SK-N-SH (cell line): ENCODE measurements at places on chromosomes 6 and 20.

- DNase-seq: no peak
These were observed 6.5 kb upstream of the TUBB2B start for GRCh38 chr6:3233904-3234303.

GRCh38 chr6:111993342-111993741 lies 60.6 kb upstream of the CCN6 start:
- DNase-seq: no peak

DNA sequence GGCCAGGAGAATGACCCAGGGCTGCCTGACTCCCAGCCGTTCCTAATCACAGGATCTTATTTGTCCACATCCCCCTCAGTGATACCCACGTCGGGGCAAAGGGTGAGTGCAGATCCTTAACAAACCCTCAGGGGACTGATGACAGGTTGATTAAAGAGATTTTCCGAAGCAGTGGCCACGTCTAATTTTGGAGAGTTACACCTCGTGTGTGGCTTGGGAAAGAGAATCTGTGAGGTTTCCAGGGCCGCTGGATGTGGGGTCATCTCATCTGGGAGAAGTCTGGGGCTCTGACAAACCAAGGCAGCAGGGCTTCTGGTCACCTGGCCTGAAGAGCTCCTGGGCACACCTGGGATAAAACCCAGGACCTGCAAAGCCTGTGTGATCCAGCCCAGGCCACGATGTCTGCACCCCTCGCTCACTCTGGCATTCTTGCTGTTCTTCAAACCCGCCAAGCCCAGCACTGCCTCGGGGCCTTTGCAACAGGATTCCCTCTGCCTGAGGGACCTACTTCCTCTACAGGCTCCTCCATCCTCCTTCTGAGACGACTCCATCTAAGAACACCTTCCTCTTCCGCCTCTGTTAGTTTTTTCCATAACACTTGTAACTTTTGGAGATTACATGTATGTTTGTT lies 4.7 kb downstream of the JPH2 start:
- DNase-seq: no peak

DNA sequence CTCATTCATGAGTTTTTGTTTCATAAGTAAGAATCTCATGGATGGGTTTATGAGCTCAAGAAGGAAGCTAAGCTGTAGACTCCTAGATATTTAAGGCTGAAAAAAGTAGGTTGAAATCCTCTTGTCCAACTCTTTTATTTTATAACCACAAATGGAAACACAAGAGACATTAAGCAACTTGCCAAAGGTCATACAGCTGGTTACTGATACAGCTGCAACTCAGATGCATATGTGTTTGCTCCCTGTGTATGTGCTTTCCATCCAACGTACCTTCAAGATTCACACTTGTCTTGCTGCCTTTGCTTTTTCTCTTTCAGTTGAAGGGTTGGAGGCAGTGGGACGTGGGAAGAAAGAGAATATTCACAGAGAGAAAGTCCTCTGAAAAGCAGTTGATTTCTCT lies 153.5 kb upstream of the STMND1 start:
- no peak for DNase-seq

DNA sequence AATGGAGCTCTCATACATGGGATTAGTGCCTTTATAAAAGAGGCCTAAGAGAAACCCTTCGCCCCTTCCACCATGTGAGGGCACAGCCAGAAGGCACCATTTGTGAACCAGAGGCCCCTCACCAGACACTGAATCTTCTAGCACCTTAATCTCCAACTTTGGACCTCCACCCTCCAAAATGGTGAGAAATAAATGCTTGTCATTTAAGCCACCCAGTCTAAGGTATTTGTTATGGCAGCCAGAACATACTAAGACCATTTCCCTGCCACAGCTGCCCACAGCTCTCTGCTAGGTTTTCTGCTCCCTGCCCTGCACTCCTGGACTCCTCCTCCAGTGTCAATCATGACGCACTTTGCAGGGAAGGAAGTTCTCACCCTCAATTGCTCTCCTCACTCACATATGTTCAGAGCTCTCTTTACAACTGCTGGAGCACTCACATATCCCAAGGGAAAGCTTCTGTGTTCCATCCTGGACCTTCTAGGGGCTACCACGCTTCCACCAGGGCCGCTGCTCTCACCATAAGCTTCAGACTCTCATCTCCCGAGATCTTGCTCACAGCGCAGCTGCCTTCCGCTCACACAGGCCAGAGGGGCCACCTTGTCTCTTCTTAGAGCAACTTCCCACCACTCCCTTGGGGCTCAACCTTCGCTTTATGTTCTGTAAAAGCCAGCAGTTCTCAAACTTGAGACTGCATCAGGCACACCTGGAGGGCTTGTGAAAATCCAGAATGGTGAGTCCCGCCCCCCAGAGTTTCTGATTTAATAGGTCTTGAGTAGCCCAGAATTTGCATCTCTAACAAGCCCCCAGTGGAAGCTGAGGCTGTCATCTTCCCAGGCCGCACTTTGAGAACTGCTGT lies 1.6 kb upstream of the LY86 start:
- no peak for DNase-seq

DNA sequence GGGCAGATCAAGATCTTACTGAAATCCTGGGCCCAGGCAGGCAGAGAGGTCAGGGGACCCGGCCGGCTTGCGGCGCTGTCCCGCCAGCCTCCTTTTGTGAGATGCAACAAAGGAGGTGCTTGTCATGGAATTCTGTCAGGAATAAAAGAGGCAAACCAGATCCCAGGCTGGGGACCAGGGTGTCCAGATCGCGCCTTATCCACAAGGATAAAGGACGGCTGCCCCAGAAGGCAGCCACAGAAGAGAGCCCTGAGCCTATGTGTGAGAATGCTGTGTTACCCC lies 42.6 kb upstream of the CDH22 start:
- DNase-seq: no peak

GRCh38 chr6:83314693-83315092 lies 116.2 kb downstream of the ME1 start:
- no peak for DNase-seq

GRCh38 chr6:142334294-142334693 lies 32.5 kb downstream of the ADGRG6 start:
- no peak for DNase-seq

DNA sequence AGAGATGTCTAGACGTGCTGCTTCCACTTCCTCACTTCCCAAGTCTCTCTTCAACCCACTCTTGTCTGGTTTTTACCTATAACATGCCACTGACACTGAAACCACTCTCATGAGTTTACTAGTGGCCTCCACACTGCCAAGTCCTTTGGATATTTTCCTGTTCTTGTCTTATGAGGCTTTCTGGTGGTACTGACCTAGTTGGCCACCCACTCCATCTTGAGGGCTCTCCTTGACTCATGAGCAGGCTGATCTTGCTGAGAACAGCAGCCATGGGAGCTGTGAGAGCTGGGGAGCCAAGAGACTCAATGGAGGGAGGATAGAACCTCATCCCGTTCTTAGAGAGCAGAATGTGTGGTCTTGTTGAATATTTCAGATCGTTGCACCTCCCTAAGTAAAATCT lies 283.4 kb upstream of the PRDM1 start:
- DNase-seq: no peak

DNA sequence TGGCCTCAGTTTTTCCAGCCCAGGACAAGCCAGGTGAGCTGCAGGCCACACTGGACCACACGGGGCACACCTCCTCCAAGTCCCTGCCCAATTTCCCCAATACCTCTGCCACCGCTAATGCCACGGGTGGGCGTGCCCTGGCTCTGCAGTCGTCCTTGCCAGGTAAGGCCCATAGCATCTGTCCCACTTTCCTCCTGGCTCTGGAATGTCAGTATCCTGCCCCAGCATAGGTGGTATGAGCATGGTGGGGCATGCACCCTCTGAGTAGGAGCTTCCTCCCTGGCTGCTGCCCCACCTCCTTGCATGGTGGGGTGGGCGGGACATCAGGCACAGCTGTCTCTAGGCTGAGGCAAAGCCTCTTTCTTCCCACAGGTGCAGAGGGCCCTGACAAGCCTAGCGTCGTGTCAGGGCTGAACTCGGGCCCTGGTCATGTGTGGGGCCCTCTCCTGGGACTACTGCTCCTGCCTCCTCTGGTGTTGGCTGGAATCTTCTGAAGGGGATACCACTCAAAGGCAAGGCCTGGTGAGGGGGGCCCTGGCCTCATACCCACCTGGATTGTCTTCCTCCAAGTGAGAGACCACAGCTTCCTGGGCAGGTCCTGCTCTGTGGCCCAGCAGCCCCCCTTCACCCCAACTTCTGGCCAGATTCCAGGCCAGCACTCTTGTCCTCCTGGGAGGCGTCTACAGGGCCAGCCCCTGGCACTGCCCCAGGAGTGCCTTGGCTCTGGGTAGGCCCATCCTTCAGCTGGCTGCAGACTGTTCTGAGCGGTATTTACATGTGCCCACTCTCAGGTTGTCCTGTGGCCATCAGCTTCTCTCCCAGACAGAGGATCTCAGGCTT lies 9.1 kb downstream of the PI16 start:
- DNase-seq: no peak

GRCh38 chr20:25316506-25317190 lies 68.8 kb downstream of the PYGB start:
- DNase-seq: no peak

- DNase-seq: no peak
These were observed 8.9 kb upstream of the SOX12 start for GRCh38 chr20:316316-317068.

DNA sequence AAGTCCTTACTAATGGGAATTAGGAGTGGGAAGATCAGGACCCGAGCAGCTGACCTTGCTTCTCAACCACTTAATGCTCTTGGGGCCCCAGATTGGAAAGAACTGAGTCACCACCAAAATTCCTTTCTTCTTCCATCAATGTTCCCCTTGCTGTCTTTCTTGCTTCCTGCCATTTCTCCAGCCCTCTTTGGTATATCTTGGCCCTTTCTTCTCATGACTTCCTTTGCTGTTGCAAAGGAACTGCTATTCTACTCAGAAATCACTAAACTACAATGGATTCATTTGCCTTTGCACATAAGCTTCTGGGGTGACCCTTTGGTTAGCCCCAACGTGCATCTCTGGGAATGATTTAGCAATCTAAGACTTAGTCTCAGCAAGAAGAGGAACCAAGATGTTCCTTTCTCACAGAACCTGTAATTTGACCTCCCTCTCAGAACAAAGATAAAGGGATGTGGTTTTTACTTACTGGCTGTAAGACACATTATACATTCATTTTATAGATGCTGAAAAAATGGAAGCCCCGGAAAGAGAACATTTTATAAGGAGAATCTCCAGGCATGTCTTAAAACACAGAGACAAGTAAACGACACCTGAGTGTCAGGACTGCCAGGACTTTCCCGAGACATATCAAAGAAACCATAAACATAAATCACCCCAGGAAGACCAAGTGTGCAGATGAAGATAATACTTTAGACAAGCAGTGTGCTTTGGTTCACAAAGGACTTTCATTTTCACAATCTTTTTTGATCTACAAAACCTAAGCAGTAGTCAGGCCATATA lies 99.0 kb upstream of the TNFAIP3 start:
- no peak for DNase-seq

DNA sequence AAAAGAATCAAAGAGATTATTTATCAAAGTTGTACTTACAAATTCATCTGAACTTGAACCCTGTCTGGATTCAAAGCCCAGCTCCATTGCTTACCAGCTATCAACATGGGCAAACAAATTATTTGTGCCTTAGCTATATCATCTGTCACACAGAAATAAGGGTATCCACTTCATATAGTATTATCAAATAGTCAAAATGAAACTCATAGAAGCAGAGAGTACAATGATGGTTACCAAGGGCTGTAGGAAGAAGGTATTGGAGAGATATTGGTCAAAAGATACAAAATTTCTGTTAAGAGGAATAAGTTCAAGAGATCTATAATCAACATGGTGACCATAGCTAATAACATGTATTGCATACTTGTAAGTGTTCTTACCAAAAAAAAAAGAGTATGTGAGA lies 87.8 kb upstream of the CCDC28A start:
- DNase-seq: no peak

DNA sequence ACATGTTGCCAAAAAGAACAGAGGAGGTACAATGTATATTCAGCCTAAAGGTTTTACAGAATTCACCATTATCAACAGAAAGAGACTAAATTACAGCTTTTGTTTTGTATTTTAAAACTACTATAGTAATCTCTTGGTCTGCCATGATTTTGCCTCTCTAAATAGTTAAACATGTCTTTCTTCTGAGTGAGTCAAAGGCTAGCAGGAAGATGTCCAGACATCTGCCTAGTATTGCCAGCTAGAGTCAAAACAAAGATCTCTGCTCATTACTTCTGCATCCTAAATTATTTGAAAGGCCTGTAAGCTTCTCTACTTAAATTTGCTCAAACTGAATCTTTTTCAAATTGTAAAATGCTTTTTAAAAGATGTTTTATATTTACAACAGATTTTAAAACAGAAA lies 8.8 kb downstream of the ASF1A start:
- DNase-seq: no peak

DNA sequence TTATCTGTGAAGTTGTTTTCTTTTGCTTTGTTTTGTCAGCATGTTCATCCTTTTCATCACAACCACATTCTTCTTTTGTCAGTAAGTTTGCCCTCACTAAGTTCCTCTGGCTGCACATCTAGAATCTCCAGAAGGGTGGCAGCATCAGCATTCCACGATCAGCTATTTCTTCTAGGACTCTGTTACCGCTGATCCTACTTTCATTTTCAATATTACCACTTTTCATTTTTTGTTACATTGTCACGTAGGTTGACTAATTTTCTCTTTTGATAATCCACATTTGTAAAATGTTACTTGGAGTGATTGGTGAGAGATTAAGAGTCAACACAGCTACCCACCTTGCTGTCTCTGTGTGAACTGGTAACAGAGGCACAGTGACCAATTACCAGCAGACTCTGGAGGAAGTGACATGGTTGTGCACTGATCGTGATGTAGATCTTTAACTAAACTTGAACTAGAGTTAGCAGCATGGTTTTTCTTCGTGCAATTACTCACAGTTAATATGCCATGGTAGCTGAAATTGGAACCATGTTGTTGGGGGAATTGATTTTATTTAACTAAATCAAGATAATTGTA lies 307.9 kb upstream of the SLC35B3 start:
- no peak for DNase-seq

DNA sequence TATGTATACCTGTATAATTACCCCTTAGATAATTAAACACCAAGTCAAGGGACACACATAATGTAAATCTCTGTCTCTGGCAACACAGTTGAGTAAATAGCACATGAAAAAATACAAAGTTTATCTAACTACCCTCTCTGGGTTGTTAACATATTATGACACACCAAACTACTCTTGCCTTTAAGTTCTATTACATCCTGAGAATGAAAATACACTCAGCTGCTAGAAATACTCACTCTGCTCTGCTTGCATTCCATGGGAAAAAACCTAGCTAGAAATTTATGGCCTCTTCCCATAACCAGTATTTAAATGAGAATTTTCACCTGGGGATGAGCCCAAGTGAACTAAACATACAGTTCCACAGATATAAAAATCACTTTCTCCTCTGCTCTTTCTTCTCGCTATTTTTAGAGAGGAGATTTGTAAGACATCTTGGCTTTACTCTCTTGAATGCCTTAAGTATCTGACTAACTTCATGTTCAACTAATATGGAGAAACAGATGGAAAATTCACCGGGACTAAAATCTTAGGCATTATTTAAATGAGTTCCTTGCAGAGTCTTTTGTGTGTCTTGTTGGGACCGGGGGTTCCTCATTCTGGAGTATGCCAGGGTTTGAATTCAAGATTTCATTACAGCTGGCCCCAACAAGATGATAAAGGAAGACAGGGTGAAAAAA lies 140.9 kb downstream of the GJA10 start:
- DNase-seq: no peak

- DNase-seq: no peak
These were observed 30.8 kb downstream of the CD164 start for GRCh38 chr6:109351231-109352130.
